NCI-H226 (cell line): ENCODE measurements at places on chromosomes 7 and 10.

DNA sequence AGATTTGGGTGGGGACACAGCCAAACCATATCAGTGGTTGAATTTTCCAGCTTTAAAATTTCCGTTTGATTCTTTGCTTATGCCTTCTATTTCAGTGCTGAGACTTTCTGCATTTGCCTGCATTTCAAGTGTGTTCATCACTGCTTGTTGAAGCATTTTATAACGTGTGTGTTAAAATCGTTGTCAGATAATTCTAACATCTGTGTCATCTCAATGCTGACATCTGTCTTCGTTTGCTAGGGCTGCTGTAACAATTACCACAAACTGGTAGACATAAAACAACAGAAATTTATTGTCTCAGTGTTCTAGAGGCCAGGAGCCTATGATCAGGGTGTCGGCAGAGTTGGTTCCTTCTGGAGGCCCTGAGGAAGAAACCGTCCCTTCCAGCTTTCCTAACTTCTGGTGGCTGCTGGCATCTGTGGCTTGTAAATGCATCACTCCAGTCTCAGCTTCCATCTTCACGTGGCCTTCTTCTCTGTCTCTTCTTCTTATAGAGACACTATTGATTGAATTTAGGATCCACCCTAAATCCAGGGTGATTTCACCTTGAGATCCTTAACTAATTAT, 71.1 kb upstream of the SDK1 start:
- no peak for DNase-seq

DNA sequence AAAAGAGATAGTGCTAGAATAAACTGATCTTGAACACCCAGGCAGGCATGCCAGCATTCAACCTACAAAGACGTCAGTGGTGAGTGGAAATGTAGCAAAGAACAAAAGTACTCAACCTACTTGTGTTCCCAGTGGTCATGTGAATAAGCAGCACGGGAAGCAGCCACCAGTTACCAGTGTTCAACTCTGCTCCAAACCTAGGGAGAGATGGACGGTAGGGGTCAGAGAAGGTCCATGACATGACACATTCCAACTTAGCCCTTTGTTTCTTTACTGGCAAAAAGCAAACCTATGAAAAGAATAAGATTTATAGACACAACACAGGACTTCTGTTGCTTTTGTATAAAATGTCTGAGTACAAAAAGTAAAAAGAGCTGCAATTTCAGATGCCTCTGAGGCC, 511.4 kb downstream of the XPNPEP1 start:
- no peak for DNase-seq

GRCh38 chr10:120601999-120602398, 145.0 kb downstream of the PLPP4 start:
- DNase-seq: no peak

- DNase-seq: peak; percentile 97
Measured at GRCh38 chr10:17216217-17216900, 11.7 kb upstream of the VIM start.

DNA sequence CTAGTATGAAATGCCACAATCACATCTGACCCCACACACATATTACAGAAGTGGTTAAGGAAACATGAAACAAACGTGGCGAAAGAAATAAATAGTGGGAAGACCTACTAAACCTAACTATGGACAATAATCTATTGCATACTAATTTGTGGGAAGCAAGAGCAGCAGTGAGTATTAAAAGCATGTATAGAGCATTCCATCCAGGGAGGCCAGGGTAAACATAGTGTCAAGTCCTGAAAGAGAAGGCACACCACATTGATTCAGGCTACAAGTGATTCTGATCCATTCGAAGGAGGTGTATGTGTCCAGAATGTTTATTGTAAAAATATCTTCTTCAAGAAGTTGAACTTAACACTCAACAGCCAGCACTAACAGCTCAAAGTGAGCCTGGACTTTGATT, 29.2 kb downstream of the CACNA2D1 start:
- DNase-seq: no peak

GRCh38 chr7:81990395-81990794, 220.5 kb upstream of the HGF start:
- DNase-seq: peak; percentile 71

DNA sequence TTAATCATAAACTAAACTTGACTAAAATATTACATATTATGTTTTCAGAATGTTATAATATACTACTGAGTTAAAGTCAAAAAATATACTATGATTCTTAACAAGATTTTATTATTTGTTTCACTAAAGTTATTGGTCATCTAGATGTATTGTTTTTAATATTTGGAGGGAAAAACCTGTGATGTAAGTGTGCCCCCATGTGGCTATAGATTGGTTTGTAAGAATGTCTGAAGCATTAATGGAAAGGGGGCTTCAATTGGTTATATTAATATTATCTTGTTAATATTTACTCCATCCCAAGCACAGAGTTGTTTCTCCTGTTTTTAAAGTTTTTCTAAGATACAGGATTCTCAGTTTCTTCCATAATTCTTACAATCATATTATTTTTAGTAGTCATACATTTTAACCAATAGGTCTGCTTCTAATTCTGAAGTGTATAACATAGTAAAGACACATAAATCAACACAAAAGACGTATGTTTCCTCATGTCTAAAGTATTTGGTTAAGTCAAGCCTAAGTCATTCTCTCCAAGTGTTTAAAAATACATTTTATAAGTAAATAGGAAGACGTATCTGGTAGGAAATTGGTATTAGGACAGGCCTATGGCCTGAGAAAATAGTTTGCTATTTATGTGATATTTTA, 58.0 kb downstream of the GNAT3 start:
- no peak for DNase-seq

DNA sequence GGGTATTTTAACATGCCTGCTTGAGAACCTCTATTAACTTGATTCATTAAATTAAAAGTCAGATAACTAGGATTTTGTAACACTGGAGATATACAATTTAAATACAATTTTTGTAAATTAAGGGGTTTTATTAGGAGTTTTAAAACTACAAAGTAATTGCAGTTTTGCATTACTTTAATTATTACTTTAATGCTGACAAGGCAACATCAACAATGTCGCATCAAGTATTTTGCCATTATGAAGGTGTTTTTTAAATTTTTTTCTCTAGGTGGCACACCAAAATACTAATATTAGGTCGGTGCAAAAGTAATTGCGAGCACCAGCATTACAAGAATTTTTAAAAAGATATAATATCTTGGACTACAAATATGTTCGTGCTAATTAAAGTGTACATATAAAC, 513.4 kb downstream of the ANKRD7 start:
- no peak for DNase-seq

GRCh38 chr10:117716889-117717288, 174.3 kb downstream of the EMX2 start:
- no peak for DNase-seq

DNA sequence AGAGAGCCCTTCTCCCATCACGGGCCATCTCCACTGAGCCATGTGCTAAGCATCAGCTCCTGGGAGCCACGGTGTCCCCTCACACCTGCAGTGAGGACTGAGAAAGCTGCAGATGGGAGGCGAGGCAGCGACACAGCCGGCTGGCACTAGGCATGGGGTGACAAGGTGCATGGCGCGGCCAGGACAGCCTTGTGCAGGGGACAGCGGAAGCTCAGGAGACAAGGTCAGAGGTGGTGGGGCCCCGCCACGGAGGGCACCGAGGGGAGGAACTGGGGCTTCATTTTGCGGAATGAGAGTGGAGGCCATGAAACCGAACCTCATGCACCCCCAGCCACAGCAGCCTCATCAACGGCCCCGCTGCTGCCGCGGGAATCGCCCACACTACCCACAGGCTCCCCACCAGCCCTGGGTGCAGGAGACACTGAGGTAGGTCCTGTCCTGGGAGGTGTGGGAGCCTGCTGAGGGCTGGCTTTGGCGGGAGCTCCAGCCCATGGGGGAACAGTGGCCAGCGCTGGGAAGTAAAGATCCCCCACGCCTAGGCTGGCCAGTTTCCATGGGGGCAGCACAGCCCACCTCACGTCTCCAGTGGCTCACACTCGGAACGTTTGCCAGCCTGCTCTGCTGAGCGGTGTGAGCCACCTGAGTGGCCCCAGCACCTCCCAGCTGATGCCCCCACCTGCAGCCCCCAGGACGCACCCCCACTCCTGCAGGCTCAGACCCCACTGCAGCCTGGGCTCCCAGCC, 71.2 kb upstream of the INSIG1 start:
- no peak for DNase-seq

- no peak for DNase-seq
Measured at GRCh38 chr7:29989257-29989995, at the start of gene SCRN1. SCRN1 (minus strand) TSS chr7:29989801; CDS start chr7:29969067, 20,734 bp downstream.

GRCh38 chr10:67115972-67116371, 190.1 kb downstream of the LRRTM3 start:
- peak; percentile 80 for DNase-seq

DNA sequence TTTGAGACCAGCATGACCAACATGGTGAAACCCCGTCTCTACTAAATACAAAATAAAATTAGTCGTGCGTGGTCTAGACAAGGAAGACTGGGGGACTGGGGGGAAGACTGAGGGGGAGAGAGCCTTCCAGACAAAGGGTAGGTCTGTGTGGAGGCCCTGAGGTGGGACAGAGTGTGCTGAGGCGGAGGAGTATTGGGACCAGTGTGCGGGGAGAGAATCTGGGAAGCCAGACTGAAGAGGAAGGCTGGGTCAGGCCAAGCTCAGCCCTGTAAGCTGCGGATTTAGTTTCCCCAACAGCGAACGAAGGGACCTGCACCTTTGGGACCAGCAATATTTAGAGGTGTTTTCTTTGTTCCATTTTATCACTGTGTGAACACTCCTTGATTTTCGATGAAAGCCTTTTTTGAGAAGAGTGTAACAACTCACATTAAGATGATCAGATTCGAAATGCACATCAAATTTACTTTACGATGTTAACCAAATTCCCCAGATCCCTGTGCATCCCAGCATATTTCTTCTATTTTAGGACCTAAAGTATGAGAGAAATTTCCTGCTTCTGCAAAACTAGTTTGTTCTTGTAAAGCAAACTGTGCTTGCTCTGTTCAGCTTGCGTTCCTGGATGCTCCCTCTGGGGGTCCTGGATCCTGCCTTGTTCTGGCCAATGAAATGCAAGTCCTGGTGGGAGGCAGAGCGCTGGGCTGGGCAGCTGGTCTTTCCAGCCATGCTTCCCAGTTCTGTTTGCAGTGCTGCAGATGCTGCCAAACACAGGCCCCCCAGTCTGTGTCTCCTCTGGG, 39.4 kb downstream of the PLAU start:
- DNase-seq: no peak

- no peak for DNase-seq
Measured at GRCh38 chr7:112411186-112411795, 39.0 kb upstream of the IFRD1 start.

GRCh38 chr7:859359-860030, 16.9 kb upstream of the GET4 start:
- no peak for DNase-seq

DNA sequence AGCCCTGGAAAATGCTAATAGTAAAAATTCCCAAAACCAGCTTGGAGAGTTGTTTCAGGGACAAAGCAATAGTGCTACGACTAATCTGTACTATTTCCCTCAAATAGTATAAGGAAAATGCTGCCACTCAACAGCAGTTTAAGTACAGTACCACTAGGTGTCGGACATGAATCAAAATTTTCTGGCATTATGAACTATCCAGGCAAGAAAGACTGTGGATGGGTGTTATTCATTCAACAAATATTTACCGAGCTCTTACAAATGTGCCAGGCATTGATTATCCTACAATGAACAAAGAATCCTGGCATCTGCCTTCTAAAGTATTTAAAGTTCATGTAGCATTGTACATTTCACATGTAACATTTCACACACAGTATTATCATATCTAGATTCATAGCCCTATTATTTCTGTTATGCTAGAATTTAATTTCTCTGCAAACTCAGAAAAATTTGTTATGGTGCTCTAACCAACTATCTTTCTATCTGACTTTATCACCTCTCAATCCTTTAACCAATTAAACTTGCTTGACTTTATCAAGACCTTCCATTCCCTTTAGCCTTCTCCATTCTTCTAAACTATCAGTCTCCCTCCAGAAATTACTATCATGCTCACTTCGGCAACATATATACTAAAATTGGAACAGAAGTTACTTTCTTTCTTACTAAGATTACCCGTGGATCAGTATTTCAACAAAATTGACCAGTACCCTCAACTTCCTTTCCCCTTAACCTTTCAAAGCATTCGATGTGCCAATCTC, 80.6 kb downstream of the ARHGAP21 start:
- DNase-seq: peak; percentile 51

GRCh38 chr7:5625938-5626337, 155.5 kb downstream of the RNF216 start:
- peak; percentile 100 for DNase-seq

- no peak for DNase-seq
Measured at GRCh38 chr10:23693925-23694324, 255.1 kb downstream of the OTUD1 start.

GRCh38 chr10:71270301-71271220, 48.5 kb upstream of the SLC29A3 start:
- peak; percentile 73 for DNase-seq

- no peak for DNase-seq
Measured at GRCh38 chr7:27399791-27400567, 157.4 kb downstream of the EVX1 start.

GRCh38 chr10:59757966-59758365, 4.7 kb upstream of the MRLN start:
- peak; percentile 12 for DNase-seq

GRCh38 chr7:55498142-55498541, 74.2 kb downstream of the VOPP1 start:
- no peak for DNase-seq

DNA sequence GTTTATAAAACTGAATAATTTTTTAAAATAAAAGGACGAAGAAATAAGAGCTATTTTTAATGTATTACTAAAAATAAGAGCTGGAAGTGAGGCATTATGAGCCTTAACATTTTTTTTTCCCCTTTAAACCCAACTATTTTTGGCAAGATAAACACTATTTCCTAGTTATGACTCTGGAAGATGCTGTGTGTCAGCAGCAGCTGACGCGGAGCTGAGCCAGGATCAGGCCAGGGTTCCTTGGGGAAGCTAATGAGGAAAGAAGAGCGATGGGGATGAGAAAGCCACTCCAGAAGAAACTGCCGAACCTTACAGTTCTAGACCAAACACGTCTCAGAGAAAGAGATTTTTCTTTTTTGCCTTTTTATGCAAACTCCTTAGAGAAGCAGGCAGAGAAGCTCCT, 85.9 kb downstream of the USP6NL start:
- DNase-seq: no peak
